Activated CD4-positive, alpha-beta T cell treated with anti-CD3 and anti-CD28 coated beads, Interleukin-2, amount 10 ng/mL, durations not matched to agents 24 days and 14 days (primary cell): ENCODE measurements at places on chromosomes 3 and 15. TPM values are rescaled to one million over a fixed set of nuclear protein-coding genes. Genes with fewer than 3 reads are reported as not detected.

The TRH gene
- not detected in 2 replicates for total RNA-seq

The BNC1 gene
- total RNA-seq: not detected in 2 replicates

The FANCD2OS gene
- not detected in 2 replicates for total RNA-seq

The IGSF10 gene
- not detected in 2 replicates for total RNA-seq

The MIX23 gene
- total RNA-seq: 119 and 126 TPM in 2 replicates

The HIGD2B gene
- total RNA-seq: not detected in 2 replicates

The MST1R gene
- total RNA-seq: 1.0 and 1.5 TPM in 2 replicates

The TIMMDC1 gene
- 113 and 117 TPM in 2 replicates for total RNA-seq

The ACSBG1 gene
- not detected in 2 replicates for total RNA-seq

The RTP1 gene
- total RNA-seq: not detected in 2 replicates

The TICRR gene
- 18.8 and 21.0 TPM in 2 replicates for total RNA-seq

The TP63 gene
- total RNA-seq: 0.98 and 1.1 TPM in 2 replicates
